ENCODE measurements at places on chromosomes 1 and 21.
A peak's percentile ranks its signal among the peaks of the same experiment; 100 is the strongest.

- H3K36me3 ChIP-seq, result no peaks in the 10 kb centered on the region
- no peak for DNase-seq
- no peak overlapping the region for H3K4me3 ChIP-seq
- H3K4me1 ChIP-seq, result no peaks in the 10 kb centered on the region
- no peaks in the 10 kb centered on the region for H3K27me3 ChIP-seq
- no peak overlapping the region for H3K27ac ChIP-seq
Measured at GRCh38 chr1:66712839-66713238, 39.4 kb upstream of the DYNLT5 start.

- no peak for DNase-seq
- no peaks in the 10 kb centered on the region for H3K27me3 ChIP-seq
- no peak overlapping the region for H3K4me3 ChIP-seq
Measured at GRCh38 chr21:38120984-38121855, 135.6 kb upstream of the KCNJ15 start.

DNA sequence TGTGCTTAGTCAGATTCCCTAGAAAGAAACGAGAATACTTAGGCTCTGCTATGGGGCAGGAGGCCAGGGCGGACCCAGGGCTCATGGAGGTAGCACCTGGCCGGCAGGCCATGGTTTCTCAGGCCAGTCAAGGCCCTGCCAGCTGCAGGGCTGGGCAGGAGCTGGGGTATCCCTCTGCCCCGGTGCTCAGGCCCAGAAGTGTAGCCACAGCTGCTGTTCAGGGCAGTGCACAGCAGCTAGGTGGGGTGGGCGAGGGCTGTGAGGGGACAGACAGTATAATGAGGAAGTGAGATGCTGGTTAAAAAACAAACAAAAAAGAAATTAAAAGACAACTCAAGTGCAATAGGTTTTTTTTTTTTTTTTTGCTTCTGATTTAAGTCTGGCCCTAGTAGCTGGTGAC lies 34.0 kb upstream of the EDN2 start:
- no peak overlapping the region for H3K4me3 ChIP-seq
- peaks cover 19% of the 10 kb centered on the region for H3K4me1 ChIP-seq
- no peak overlapping the region for H3K27ac ChIP-seq

DNA sequence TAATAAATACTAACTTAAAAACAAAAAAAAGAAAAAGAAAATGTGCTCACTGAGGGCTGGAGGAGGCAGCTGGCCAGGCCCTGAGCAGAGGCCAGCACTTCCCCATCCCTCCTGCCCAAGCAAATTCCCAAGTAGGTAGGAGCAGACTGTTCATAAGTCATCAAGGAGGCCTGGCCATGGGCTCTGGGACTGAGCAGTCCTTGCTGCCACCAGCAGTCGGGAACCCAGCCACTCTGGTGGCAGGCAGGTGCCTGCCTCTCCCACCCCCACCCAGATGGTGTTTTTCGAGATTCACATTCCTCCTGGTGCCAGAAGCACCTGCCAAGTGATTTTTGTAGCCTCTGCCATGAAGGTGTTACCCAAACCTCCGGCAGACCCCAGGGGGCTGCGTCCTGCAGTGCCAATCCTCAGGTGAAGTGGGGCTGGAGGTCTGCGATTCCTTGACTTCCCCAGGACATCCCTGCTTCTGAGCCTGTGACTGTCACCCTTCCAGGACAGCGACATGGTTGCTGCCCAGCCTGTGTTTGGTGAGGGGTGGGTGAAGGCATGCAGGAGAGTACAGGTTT lies 204.2 kb upstream of the TMEM51 start:
- H3K27ac ChIP-seq, result no peak overlapping the region
- no peaks in the 10 kb centered on the region for H3K27me3 ChIP-seq
- peaks cover 31% of the 10 kb centered on the region for H3K4me1 ChIP-seq
- no peak for DNase-seq
- no peaks in the 10 kb centered on the region for H3K36me3 ChIP-seq

- H3K27ac ChIP-seq, result no peak overlapping the region
- no peaks in the 10 kb centered on the region for H3K4me1 ChIP-seq
- no peak overlapping the region for H3K4me3 ChIP-seq
- no peaks in the 10 kb centered on the region for H3K27me3 ChIP-seq
- DNase-seq, result no peak
Measured at GRCh38 chr1:62467092-62467491, 30.2 kb downstream of the USP1 start.

DNA sequence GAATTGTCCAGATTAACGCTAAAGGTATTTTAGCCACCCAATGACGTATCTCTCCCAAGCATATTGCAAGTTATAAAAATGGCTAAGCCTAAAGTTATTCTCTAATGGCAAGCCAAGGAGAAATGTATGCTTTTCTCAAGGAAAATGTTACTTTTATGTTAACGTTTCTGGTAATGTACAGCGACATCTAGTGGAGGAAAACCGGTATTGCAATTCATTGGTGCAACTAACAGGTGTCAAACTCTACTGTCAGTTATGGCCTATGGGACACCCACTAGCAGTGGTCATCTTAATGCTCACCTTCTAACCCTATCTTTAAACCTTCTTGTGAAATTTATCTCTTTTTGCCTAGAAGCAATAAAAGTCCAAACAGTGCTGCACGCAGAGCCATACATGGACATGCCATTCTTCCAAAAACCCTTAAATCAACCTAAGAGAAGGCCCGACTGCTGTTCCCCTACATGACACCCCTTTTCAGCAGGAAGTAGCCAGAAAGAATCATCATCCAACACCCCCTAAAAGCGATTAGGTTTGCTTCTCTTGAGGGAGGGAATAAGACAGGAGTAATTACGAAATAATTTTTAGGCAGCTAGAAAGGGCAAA lies 68.7 kb upstream of the LRIF1 start:
- H3K27ac ChIP-seq, result no peak overlapping the region
- no peaks in the 10 kb centered on the region for H3K36me3 ChIP-seq
- DNase-seq, result peak; percentile 49
- no peak overlapping the region for H3K4me3 ChIP-seq
- no peaks in the 10 kb centered on the region for H3K4me1 ChIP-seq

- peak; percentile 68 for DNase-seq
- H3K27me3 ChIP-seq, result peaks cover 25% of the 10 kb centered on the region
Measured at GRCh38 chr1:203491664-203492063, 2.3 kb upstream of the OPTC start.

GRCh38 chr1:204731509-204731908 lies 46.0 kb upstream of the LRRN2 start:
- peaks cover 15% of the 10 kb centered on the region for H3K4me1 ChIP-seq
- H3K36me3 ChIP-seq, result no peaks in the 10 kb centered on the region
- H3K4me3 ChIP-seq, result no peak overlapping the region
- DNase-seq, result no peak
- no peak overlapping the region for H3K27ac ChIP-seq

DNA sequence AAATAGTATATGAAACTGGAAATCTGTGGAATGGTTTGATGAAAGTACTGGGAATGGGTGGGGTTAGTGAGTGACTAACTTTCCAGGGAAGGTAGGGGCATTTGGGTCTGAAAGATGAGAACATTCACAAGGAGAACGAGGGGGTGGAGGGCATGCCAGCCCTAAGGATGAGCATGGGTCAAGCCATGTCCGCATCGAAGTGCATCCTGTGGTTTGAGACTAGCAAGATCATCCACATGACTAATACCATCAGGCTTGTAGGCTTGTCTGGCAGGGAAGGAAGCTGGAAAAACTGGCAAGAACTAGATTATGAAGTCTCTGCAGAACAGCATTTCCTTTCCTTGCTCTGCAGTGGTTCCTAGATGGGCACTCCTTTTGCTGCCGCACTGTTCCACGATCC lies 70.4 kb upstream of the UBE2U start:
- no peak overlapping the region for H3K27ac ChIP-seq
- no peak for DNase-seq
- H3K36me3 ChIP-seq, result no peaks in the 10 kb centered on the region
- H3K27me3 ChIP-seq, result no peaks in the 10 kb centered on the region

DNA sequence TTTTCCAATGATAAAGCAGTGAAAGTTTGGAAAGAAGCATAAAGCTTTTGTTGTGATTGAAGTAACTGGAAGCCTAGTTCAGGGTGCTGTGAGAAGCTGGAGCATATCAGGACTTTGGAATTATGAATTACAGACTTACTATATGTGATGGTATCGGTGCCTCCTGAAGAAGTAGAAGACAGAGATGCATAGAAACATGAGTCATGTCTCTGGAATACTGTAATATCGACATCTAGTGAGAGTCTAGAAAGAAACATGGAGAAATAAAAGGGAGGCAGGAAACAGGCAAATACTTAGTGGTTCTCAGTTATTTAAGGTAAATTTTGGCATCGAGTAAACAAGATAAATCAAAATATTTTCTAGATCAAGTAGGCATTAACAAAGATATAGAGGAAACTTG lies 103.0 kb downstream of the CAMTA1 start:
- no peak overlapping the region for H3K4me3 ChIP-seq
- no peak overlapping the region for H3K27ac ChIP-seq
- no peak for DNase-seq

DNA sequence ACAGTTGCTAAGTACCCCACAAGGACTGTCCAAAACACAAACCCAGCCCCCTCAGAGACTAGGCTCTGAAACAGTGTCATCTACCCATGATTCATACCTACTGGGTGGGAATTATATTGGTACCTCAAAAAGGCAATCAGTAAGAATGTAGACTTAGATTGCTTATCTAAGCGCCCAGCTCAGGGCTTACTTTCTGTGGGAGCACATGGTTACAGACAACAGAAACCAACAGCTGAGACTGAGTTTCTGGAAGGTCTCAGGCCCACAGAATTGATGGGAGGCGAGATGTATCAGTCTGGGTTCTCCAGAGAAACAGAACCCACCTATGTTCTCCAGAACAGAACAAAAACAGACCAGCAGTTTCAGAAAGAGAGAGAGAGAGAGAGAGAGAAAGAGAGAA lies 147.3 kb upstream of the KAZN start:
- no peak overlapping the region for H3K27ac ChIP-seq
- no peak for DNase-seq
- no peaks in the 10 kb centered on the region for H3K36me3 ChIP-seq
- H3K4me1 ChIP-seq, result no peaks in the 10 kb centered on the region

DNA sequence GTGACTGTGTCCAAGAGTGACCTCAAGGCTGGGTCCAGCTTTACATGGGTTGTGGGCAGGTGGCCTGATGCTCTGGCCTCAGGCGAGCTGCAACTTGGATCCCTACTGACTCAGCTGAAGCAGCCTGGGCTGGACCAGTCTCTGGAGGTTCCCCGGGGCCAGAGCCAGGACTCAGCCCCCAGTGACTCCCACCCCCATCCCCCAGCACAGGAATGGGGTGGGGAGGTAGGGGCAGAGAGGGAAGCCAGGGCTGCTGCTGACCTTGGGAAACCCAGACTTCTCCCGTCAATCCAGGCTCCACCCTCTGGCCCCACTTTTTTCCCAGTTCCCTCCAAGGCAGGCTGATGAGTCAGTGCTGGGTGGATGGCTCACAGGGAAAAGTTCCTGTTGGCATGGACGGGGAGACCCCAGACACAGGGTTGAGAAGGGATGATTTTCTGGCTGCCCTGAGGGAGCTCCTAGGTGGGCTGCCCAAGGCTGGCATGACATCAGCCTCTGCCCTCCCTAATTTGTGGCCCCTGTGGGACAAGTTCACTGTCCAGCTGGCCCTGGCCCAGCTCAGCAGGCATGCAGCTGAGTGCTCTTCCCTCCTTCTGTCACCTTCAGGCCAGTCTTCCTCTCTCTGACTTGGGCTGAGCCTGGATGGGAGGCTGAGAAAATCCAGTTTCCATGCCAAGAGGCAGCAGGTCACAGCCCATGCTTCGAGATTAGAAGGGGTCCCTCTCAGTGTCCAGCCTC lies 2.2 kb downstream of the ZC3H12A start:
- H3K27ac ChIP-seq, result no peak overlapping the region
- no peak overlapping the region for H3K4me3 ChIP-seq
- peaks cover 33% of the 10 kb centered on the region for H3K27me3 ChIP-seq
- H3K4me1 ChIP-seq, result peaks cover 9% of the 10 kb centered on the region
- DNase-seq, result no peak
